ENCODE measurements at places on chromosomes 6 and 20.

DNA sequence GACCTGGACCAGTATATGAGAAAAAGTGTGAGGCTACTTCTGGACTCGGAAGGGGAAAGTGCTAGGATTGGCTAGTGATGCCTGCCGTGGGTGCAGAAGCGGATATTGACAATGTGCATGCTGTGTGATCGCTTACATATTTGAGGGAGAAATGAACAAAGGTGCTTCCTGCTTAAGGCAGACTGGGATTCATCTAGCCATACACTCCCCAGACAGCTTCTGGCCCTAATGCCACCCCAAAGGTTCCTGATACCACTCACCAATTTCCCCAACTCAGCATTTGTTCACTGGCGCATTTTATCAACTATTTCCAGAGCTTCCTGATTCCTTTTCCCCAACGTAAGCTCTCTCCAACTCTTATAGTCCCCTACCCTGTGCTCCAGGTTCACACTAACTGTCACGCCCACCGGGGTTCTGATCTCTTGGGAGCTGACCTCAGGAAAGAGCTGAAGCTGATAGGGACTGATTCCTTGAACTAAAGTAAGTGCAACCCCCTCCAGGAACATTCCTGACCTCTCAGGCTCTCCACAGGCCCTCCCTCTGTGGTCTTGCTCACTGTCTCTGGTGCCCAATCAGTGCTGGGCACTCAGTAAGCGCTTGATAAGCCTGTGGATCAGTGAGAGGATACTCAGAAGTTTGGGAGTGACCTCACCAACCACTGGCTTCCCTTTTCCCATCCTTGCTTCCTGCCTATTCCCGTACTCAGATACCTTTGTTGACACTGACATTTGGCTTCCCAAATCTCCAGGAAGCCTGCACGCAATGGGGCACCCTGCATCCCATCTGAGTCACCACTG is 73.3 kb downstream of the MRPL14 start:
- no peak for DNase-seq

GRCh38 chr6:122733259-122733658 is 46.3 kb upstream of the FABP7 start:
- DNase-seq: no peak

DNA sequence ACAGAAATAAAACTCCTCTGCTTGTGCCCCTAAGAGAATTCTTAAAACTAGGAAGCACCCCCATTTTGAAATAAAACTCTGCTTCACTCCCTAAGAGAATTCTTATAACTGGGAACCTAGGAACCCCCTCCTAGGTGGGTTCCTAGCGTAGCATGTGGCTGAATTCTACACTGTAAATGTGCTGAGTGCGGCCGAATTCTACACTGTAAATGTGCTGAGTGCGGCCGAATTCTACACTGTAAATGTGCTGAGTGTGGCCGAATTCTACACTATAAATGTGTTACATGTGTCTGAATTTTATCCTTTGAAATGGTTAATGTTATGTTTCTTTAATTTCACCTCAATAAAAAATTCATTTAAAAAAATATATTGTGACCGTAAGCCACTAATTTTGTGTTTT is 79.3 kb downstream of the PSMB1 start:
- no peak for DNase-seq

DNA sequence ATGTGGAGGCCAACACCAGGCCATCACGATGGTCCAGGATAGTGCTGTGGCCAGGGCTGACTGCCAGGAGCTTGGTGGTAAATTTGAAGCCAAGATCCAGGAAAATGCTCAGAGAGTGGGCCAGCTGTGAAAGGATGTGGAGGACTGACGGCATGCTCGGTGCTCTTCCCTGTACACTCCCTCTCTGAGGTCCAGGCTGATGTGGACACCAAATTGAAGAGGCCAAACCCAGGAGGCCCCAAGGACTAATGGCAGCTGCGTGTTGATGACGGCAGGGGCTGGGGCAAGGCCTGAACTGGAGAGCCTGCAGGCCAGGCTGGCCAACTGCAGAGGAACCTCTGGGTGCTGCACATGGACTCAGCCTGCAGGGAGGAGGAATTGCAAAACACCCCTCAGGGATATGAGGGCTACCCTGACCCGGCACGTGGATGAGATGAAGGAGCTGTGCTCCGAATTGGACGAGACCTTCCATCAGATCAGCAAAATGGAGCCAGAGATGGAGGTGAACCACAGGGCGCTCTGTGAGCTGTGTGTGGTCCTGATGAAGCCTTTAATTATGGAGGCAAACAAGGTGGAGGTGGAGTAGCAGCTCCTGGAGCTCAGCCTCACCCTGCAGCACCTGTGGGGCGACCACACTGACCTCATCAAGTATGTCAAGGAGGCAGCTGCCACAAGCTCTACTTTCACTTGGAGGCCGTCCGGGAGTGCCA is 6.9 kb upstream of the RAET1E start:
- DNase-seq: no peak

DNA sequence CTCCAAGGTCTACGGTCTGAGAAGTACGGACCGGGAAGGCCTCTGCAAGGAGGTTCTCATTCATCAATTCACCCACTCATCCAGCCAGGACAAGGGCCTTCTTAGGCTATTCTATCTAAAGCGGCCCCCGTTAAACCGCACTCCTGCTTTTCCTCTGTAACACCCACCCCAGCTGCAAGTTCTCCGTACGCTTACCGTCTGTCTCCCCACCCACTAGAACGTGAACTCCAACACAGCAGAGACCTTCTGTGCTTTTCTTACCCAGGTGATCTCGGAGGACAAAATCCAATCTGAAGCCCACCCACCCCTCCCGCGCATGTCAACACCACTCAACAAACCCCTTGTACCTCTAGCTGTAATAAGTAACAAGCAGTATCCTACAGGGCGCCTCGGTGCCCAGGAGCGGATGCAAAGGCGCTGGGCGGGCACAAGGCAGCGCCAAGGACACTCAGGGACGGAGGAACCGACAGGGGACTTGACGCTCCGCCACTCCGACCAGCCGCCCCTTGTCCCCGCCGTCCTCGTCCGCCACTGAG is 351 bp downstream of the AURKA start:
- peak; percentile 47 for DNase-seq

DNA sequence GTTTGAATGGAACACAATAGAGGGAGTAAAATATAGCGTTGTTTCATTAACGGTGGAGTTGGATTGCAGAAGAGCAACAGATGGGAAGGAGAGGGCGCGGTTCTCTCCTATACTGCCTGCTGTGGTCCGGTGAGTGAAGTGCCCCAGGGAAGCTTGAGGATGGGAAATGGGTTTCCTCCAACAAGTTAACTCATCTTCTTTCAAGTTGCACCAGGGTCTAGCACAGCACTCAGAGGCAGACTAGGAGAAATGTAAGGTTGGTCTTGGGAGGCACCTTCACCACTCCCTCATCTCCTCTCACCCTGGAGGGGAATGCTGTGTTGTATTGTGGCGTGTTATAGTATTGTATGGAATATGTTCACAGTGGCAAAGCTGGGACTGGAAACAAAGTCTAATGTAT is 96.9 kb upstream of the SLC24A3 start:
- DNase-seq: no peak

- no peak for DNase-seq
These were observed 223.6 kb downstream of the EYA2 start for GRCh38 chr20:47118206-47118605.

DNA sequence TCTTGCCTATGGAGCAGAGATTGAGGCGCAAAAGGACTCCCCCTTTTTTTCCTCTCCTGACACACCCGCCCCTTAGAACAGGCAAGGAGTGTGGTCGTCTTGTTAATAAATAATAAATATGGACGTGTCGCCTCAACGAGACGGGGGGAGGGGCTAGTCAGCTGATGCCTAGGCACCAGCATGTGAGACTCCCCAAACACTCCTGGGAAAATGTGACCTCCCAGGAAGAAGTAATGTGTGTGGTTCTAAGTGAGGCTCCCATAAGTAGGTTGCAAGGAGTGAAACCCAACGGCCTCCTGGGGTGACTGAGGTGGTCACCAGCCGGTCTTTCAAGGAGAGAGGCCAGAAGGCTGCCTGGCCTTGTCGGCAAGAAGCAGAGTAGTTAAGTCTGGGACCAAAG is 1.1 kb upstream of the FAXC start:
- DNase-seq: no peak

GRCh38 chr6:131683479-131683878 is 17.7 kb downstream of the OR2A4 start:
- DNase-seq: no peak

GRCh38 chr20:8540466-8540865 is 408.4 kb downstream of the PLCB1 start:
- peak; percentile 21 for DNase-seq

- no peak for DNase-seq
These were observed 108.6 kb upstream of the EYA4 start for GRCh38 chr6:133132466-133132971.

GRCh38 chr6:210778-211374 is 81.4 kb upstream of the DUSP22 start:
- no peak for DNase-seq

DNA sequence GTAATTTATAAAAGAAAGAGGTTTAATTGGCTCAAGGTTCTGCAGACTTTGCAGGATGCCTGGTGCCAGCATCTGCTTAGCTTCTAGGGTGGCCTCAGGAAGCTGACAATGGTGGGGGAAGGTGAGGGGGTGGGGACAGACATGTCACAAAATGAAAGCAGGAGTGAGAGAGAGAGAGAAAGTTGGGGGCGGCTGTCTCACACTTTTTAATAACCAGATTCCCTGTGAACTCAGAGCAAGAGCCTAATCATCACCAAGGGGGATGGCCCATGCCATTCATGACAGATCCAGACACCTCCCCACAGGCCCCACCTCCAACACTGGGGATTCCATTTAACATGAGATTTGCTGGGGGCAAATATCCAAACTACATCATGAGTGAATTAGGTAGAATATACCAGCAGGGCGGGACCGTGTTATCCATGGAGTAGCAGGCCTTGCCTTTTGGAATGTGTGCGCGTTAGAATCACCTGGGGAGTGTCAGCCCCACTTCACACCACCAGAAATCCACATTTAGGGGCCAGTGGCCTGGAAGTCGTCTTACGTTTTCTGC is 258.8 kb downstream of the CDH4 start:
- no peak for DNase-seq

DNA sequence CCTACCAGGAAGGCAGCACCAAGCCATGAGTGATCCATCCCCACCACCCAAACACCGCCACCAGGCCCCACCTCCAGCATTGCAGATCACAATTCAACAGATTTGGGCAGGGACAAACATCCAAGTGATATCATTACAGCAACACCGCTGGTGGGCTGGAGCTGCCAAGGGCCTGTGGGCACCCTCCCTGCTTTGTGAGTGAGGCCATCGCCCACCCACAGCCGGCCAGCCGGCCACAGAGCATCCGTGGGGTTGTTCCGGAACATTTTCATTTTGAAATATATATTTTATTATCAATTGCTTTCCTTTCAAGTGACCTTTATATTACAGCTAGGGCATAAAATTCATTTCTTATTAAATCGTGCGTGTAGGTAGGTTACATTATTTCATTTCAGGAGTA is 286.0 kb upstream of the CDH4 start:
- DNase-seq: no peak

DNA sequence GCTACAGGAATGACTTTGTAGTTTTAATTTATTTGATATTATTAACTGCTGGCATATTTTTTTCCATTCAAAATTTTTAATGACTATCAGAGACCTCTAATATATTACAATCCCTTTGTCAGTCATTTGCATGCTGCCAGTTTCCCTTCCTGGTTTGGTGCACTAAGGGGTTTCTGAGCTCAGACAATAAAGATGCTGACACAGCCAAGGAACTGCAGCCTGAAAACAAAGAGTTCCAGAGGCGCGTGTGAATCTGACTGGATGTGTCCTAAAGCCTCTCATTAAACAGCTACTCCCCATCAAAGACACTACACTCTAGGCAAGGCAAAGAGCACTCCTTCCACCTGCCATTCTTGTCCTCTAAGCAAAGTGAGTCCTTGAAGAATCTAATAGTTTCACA is 116.8 kb upstream of the DST start:
- peak; percentile 25 for DNase-seq

GRCh38 chr20:22452442-22453011 is 131.8 kb downstream of the FOXA2 start:
- no peak for DNase-seq

- DNase-seq: no peak
These were observed 270.9 kb upstream of the JARID2 start for GRCh38 chr6:14974792-14975470.

DNA sequence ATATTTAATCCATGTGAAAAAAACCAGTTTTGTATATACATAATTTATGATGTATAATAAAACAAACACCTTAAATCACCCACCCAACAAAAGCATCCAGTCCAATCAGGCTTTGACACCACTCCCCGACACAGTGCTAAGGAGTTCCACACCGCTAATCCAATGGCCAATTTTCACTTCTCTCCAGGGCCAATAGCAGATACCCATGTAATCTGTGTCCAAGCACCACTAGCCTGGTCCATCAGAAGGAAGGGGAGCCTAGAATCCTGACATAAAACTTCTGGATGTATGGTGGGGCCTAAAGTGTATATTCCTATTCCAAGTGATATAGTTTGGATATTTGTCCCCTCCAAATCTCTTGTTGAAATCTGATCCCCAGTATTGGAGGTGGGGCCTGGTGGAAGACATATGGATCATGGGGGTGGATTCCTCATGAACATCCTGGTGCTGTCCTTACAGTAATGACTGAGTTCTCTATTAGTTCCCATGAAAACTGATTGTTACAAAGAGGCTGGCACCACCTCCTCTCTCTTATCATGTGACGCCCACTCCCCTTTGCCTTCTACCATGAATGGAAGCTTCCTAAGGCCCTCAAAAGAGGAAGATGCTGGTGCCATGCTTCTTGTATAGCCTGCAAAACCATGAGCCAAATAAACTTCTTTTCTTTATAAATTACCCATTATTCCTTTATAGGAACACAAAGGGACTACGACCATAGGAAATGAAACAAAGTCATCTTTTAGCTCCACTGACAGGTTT is 20.8 kb downstream of the RALGAPA2 start:
- DNase-seq: no peak

- no peak for DNase-seq
These were observed at the start of gene EPB41L1 for GRCh38 chr20:36154700-36155628. TSS of gene EPB41L1 (plus strand) at chr20:36154740. CDS start at chr20:36173778, 19,038 bp downstream.

- no peak for DNase-seq
These were observed 220.3 kb upstream of the LRFN2 start for GRCh38 chr6:40807484-40807883.

GRCh38 chr20:44233436-44234016 is 13.6 kb upstream of the GDAP1L1 start:
- DNase-seq: no peak

- no peak for DNase-seq
These were observed 1.1 kb upstream of the PSMB8 start for GRCh38 chr6:32844839-32845383.
